ENCODE measurements at places on chromosomes 1 and 21.

GRCh38 chr1:9281071-9281827 lies 11.4 kb upstream of the SPSB1 start:
- DNase-seq = no peak

GRCh38 chr1:51497340-51497739 lies 21.7 kb downstream of the EPS15 start:
- DNase-seq = no peak

- no peak for DNase-seq
Measured at GRCh38 chr1:115567431-115567830, 74.3 kb upstream of the VANGL1 start.

- no peak for DNase-seq
Measured at GRCh38 chr1:18261891-18262290, 154.3 kb downstream of the IGSF21 start.

DNA sequence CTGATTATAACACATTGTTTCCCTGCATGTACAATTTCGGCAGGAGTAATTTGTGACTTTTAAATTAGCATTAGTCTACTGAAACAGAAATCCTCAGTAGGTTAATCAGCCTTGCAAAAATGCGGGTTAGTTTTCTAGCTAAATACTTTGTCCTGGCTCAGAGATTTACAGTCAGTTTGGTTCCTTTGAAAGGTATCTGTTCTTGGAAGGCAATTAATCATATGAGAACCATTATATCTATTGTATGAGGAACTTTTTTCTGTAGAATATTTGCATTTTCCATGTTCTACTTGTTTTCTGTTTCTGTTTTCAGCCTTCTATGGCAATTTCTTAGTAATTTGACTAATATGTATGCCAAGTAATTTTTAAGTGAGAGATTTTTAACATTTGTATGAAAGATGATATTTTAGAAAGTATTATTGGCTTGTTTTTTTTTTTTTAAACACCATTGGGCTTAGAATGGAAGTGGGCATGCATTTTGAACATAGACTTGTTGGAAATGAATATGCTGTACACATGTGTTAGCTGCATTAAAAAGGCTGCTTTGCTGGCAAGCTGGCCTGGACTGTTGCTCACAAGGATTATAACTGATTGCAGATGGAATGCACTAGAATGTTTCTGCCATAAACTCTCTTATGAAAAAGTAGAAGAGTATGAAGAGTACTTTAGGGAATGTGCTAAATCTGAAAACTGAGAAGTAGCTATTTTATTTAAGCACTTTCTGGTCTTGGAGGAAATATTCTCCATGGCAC lies 26.2 kb downstream of the KIF1B start:
- DNase-seq = no peak

- no peak for DNase-seq
Measured at GRCh38 chr1:8541961-8542521, 224.1 kb downstream of the SLC45A1 start.

DNA sequence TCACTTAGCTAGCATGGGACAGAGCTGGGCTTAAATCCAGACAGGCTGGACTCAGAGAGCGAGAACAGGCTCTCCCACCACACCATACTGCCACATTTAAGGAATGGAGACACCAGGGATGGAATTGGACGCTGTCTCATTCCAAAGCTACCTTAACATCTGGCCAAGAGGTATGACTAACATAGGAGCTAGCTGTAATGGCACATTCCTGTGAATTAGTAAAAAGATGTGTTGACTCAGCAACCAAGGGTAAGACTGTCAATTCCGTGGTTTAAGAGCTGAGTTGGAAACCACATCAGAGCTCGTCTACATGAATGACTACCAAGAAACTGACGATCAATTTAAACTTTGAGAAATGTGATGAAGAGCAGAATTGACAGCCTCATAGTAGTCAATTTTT lies 8.3 kb upstream of the TNFRSF9 start:
- DNase-seq = no peak

DNA sequence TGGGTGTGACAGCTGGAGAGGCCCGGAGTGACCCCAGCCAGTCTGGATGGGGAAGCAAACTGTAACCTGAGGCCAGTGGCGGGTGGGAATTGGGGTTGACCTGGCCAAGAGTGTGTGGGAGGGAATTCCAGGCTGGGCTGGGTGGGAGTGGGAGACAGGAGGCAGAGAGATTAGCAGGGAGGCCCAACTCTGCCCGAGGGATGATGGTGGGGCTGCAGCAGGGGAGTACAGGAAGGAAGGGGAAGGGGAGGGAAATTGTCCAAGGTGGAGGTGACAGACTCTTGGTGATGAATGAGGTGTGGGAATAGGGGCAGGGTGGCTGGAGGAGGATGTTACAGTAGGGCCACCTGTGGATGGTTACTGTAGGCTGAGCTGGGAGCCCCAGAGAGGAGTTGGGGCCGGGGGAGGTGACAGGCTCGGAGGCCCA lies 40.4 kb downstream of the HUNK start:
- DNase-seq = no peak

GRCh38 chr1:48033495-48034045 lies 36.4 kb upstream of the TRABD2B start:
- DNase-seq = no peak

- DNase-seq = peak; percentile 55
Measured at GRCh38 chr1:11967028-11967547, 13.2 kb upstream of the MFN2 start.

DNA sequence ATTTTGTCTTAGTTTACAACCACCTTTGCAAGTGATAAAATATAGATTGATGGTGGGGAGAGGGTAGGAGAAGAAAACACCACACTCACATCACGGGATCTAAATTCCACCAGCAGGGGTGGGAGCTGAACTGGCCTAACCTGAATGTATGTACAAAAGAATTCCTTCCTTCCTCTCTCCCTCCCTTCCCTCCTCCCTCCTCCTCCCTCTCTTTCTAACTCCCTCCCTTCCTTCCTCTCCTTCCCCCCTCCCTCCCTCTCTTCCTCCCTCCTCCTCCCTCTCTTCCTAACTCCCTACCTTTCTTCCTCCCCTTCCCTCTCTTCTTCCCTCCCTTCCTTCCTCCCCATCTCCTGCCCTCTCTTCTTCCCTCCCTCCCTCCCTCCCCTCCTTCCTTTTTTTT lies 40.2 kb downstream of the HIVEP3 start:
- DNase-seq = no peak

GRCh38 chr1:208108213-208108608 lies 136.0 kb downstream of the PLXNA2 start:
- DNase-seq = no peak

DNA sequence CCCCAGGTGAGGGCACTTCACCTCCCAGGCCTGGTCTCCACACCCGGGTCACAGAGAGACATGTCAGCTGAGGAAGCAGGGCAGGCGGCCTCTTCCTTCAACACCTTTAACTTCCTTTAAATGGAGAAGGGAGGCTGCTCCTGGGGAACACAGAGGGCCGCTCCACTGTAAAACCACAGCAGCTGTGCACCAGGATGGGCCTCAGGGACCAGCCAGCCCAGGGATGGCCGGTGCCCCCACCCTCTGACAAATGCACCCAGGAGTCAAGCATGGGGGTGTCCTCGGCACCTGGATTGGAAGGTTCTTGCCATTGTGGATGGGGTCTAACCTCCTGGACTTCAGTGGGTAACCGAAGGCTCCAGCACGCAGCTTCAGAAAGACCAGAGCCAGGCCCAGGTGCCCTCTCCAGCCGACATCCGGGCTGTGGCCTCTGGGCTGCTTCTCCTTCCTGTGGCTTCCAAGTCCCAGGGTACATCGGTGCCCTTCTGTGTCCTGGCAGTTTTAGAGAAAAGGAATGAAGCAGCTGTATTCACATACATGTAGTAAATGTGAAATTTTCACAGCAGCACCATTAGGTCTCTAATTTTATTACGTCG lies 121.7 kb upstream of the COL6A1 start:
- DNase-seq = no peak

DNA sequence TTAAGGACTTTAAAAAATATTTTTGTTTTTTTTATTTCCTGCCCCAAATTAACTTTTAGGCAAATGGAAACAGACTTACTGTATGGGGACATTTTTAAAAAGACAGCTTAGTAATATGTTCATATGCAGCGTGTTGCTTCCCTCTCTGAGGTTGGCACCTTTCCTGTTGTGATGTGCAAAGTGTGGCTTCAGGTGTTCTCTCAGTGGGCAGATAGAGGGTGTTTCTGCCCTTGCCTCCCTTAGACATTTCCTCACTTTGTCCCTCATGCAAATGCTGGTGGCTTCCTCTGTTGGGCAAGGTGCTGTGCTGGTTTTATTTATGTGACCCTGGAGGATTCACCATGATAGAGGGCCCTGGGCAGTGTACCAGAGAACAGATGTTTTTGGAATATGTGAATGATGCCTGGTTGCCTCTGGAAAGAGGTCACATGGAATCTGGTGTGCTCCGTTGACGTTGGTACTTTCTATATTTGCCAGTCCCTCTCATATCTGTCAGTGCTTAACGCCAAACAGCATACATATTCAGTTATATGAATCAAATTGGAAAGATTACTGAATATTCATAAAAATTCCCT lies 123.5 kb downstream of the PATJ start:
- no peak for DNase-seq

- no peak for DNase-seq
Measured at GRCh38 chr1:32195972-32196823, 4.2 kb upstream of the CCDC28B start.

GRCh38 chr1:150976879-150977694 lies 2.5 kb upstream of the CERS2 start:
- DNase-seq = peak; percentile 94

GRCh38 chr1:207500306-207500705 lies 4.3 kb downstream of the CR1 start:
- peak; percentile 39 for DNase-seq

- DNase-seq = peak; percentile 87
Measured at GRCh38 chr1:228837817-228838716, 102.8 kb downstream of the RHOU start.

DNA sequence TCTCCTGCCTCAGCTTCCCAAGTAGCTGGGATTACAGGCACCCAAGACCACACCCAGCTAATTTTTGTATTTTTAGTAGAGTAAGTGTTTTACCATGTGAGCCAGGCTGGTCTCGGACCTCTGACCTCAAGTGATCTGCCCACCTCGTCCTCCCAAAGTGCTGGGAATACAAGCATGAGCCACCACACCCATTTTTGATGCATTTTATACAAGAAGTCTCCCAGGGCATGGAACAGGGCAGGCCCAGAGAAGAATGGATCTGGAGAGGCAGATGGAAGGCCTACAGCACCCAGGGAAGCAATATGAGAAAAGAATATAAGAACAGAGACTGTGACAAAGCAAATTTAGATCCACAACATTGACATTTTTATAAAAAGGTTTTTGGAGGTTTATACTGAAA lies 18.8 kb upstream of the IFNAR1 start:
- DNase-seq = no peak

- peak; percentile 68 for DNase-seq
Measured at GRCh38 chr1:89692601-89693521, 59.9 kb downstream of the LRRC8C start.

DNA sequence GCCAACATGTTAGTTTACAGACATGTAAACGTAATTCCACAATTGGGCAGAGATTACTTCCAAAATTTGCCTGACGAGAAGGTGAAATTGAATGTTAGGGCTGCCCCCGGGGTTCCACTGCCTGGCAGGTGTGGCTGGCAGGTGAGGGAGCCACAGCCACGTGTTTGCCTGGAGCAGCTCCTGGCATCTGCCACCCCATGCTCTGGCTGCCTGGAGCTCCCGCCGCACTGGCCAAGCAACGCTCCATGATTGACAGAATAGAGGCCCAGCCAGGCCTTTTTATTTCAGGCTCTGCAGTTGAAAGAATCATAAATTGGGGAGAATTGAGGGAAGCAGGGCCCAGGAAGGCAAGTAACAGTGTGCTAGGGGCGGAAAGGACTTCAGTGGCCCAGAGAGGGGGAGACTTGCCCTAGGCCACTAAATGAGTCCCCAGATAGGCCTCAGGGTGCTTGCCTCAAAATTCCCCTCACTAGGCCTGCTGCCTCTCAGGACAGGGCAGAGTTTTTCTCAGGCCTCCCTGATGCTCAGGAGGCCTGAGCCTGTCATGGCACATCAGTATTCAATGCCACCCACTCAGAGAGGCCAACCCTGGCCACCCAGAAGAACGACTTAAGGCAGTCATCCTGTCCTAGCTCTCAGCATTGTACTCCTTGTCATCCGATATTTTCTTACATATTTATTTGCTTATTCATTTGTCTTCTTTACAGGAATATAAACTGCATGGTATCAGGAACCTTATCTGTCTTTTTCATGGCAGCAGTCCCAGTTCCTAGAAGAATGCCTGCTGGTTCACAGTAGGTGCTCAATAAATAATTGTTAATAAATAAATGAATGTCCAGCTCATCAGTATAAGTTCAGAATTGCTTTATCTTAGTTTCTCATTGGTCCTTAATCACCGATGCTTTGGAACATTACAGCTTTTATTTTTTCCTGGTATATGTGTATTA lies 16.6 kb upstream of the S1PR1 start:
- no peak for DNase-seq

DNA sequence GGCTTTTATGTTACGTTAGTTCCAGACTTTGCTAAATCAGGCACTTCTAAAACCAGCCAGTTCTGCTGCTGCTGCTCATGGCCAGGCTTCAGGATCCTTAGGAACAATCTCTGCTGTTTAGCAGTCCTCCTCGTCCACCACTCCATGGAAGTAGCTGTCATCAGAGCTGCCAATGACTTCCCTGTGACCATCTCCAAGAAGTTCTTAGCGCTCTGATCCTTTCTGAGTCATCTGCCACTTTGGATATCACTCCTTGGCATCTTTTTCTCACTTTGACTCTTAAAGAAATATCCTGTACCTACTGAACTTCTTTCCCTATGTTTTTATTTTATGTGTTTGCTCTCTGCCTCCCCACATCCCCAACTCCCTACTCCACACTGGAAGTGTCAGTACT lies 14.7 kb upstream of the IRF2BP2 start:
- no peak for DNase-seq

DNA sequence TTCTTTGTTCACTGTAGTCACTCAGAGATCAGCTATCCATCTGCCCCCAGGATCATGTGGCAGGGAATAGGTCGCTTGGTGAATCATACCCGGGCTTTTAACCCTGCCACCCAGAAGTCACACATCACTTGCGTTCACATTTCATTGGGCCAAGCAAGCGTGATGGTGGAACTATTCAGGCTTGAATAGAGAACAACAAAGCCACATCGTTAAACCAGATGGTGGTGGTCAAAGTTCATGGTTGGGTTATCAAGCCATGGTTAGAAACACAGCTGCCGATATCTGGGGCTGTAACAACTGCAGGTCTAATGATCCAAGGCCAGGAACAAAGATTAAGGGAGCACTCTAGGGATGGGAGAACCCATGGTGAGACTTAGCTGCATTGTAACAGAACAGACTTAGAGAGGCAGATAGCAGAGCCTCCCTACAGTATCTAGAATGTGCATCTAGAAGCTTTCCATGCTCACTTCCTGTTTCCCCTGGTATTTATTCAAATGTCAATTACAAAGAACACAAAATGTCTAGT lies 40.0 kb upstream of the PTPRC start:
- DNase-seq = peak; percentile 8

GRCh38 chr21:28393279-28393678 lies 599.4 kb downstream of the LTN1 start:
- DNase-seq = no peak
